Adrenal gland (tissue), 19 donors: ENCODE measurements at places on chromosomes 1 and 21. TPM values are rescaled to one million over a fixed set of nuclear protein-coding genes. Genes with fewer than 3 reads are reported as not detected.

The DISP3 gene
- polyA plus RNA-seq = 0.04 TPM

The OR2T27 gene
- not detected for polyA plus RNA-seq

The PIGC gene
- 30.9 TPM for polyA plus RNA-seq

The CTSS gene
- 12.1 TPM for polyA plus RNA-seq

The C1orf56 gene
- 10.3 TPM for polyA plus RNA-seq

The MROH7 gene
- polyA plus RNA-seq = 8.1 TPM

The MYBPH gene
- not detected for polyA plus RNA-seq

The HCRTR1 gene
- polyA plus RNA-seq = 0.67 TPM

The FCRL3 gene
- polyA plus RNA-seq = 0.04 TPM
